ENCODE measurements at places on chromosomes 1 and 21.

DNA sequence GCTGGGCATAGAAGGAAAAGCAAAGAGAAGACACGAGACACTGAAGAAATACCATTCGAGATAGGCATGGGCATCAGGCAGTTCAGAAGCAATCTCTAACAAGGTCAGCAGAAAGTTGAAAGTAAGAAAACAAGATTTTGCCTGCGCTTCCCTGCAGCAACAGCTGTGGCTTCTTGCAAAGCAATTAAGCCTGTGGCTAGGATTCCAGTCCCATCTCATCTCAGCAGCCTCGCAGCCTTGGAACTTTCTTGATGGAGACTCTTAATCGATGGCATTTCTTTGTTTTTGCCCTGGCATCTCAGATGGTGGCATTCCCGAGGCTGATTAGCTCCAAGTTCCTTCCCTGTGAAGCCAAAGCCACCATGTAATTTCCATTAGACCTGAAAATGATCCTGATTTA lies 64.6 kb upstream of the SPAG17 start:
- DNase-seq: no peak

DNA sequence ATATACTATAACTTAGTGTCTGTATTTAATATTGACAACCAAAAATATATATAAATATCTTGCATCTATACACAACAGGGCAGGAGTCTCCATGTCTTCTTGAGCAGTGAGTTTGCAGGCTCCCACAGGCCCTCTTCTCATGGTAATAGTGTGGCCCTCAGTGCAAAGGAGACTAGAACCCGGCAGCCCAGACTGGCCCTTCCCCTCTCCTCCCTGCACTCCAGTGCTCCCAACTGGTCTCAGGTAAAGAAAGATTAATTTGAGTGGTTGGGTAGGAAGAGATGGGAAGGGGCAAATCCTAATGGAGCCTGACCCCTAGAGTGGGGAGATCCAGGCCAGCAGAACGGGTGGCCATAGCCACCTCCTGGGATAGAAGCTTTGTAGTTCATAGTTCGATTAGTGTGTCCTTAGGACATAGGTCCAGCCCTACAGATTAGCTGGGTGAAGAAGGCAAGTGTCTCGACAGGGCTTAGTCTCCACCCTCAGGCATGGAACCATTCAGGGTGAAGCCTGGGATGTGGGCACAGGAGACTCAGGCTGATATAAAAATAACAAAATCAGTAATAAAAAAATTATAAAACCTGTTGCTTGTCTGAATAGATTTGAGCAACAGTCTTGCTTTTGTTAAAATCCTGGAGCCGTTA lies 32.3 kb downstream of the SLC2A1 start:
- no peak for DNase-seq

DNA sequence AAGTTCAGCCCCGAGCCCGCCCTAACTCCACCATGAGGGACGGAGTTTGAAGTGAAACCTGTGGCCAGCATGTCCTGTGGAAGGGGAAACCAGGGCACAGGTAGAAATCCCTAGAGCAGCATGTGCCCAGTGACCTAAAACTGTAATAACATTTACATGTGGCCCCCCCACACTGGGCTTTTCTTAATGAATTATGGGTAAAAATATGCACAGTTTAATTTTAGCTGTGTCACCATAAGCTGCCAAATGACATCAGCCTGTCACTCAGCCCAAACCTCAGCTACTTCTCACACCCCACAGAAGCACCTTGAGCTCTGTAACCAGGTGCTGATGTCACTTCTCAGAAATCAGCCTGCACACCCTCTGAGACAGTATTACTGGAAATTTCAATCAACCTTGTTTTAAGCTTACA lies 50.0 kb upstream of the SLC19A1 start:
- DNase-seq: no peak

DNA sequence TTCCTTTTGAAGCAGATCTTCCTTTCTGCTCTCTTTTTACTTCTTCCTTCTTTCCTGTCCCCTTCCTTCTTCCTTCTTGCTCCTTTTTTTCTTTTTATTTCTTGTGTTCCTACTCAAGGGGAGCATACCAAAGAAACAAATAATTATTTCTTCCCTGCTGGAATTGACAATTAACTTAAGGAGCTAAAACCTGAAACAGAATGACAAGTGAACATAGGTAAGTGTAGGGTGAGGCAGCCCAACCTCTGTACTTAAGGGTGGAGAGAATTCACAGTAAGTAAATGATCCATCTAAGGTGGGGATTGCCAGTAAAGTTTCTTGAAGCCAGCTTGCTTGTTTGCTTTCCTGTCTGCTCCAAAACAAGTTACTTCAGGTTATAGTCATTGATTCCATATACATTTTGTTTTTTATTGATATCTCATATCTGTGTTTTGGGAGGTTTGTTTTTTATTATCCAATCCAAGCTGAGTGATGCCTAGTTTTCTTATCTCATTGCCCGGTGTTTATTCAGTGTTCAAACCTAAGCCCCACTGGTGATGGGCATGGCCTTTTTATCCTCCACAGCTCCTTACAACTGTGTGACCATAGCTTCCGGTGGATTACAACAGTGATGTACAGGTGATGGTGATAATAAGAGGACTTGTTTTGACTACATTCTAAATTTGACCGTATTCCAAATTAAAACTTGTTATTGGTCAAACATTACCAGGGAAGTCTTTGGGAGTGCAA lies 133.2 kb upstream of the IVNS1ABP start:
- DNase-seq: no peak
